Anterior cingulate cortex (tissue), 58 donors: ENCODE measurements at places on chromosomes 7 and 10.
A peak's percentile ranks its signal among the peaks of the same experiment; 100 is the strongest.

DNA sequence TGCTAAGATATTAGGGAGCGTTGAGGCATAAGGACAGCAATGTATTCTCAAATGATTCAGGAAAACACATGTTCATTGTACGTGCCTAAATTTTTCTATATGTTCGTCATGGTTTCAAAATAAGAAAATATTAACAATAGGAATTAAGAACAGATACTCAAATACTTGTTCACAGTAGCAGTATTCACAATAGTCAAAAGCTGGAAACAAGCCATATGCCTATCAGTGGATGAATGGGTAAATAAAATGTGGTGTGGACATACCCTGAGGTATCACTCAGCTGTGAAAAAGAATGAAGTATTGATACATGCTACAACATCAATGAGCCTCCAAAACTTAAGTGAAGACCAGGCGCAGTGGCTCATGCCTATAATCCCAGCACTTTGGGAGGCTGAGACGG is 84.7 kb upstream of the PTER start:
- no peak for DNase-seq

GRCh38 chr7:143362131-143363015 is at the start of gene FAM131B:
TSS of gene FAM131B (minus strand) at chr7:143362713. CDS start at chr7:143362603, 110 bp downstream.
- DNase-seq = no peak

GRCh38 chr10:60817398-60817805 is 39.1 kb downstream of the CDK1 start:
- no peak for DNase-seq

DNA sequence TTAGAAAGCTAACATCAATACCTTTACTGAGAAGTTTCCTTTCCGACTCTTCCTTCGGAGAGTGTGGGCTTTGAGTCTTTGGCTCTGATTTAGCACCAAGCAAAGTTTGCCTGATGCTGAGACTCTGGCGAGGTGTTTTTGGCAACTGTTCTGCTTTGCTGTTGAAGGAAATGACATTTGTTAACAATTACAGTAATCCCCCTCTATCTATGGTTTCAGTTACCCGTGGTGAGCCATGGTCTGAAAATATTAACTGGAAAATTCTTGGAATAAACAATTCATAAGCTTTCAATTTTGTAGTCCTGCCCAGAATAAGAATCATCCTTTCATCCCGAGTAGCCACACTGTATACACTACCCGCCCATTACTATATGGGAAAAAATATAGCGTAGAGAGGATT is 126.3 kb downstream of the ARHGAP21 start:
- no peak for DNase-seq

- DNase-seq = no peak
Observed at GRCh38 chr7:48004032-48004431, 24.6 kb upstream of the HUS1 start.

- no peak for DNase-seq
Observed at GRCh38 chr7:22561895-22562593, 62.1 kb upstream of the STEAP1B start.

GRCh38 chr10:125149036-125149679 is 11.2 kb downstream of the CTBP2 start:
- DNase-seq = no peak

GRCh38 chr10:85608706-85609105 is 757.9 kb downstream of the GRID1 start:
- no peak for DNase-seq

GRCh38 chr10:42367532-42368230 is 270.7 kb downstream of the ZNF33B start:
- DNase-seq = peak; percentile 73

DNA sequence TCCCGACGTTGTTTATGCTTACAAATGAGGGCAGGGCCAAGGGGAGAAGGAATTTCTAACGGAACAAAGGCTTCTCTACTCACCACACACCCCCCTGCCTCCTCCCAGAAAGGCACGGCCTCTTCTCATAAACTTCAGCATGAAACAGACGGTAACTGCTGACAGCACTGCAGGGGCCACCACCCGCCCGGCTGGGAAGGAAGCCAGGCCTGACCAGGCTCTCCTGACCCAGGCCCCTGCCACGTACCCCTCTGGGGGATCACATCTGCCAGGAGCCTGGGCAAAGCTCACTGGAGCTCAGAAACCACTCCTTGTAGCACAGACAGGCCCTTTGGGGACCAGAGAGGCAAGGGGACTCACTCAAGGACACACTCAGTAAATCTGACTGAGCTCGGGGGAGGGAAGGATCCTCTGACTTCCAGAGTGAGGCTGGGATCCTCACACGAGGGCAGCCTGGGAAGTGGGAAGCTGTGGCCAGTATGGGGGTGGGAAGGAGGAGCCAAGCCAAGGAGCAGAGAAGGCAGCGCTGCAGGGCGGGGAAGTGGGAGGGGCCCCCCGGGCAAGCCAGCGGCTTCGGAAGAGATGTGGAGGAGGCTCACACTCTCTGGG is 46.1 kb downstream of the ZCCHC24 start:
- peak; percentile 45 for DNase-seq

GRCh38 chr10:91043173-91043910 is 122.5 kb upstream of the ANKRD1 start:
- no peak for DNase-seq

DNA sequence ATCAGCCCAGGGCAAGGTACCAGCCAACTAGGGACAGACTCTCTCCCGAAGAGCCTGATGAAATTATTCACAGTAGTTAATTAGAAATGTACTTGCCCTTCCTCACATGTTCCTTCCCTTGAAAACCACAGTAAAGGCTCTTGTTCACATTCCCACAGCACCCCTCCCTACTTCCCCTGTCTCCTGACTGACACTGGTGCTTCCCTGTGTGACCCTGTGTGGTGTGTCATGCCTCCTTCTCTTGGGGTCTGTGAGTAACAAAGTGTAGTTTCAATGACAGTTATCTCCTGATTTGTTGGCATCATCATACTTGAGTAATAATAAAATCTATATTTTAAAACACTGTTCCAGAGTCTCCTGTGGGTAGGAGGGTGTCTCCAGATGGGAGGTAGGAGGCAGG is 209.7 kb downstream of the ABCA13 start:
- DNase-seq = no peak

- no peak for DNase-seq
Observed at GRCh38 chr7:108268200-108268820, 138.1 kb upstream of the LAMB4 start.

DNA sequence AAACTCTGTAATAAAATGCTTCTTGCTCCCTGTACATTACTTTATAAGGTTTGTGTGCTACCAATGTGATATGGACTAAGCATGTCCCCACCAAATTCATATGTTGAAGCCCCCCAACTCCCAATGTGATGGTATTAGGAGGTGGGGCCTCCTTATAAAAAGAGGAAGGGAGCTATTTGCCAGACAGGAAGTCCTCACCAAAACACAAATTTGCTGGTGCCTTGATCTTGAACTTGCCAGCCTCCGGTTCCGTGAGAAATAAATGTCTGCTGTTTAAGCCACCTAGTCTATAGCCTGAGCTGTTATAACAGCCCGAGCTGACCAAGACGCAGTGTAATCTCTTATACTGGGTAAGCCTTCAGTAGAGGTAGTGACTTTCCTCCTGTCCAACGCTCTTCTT is 114.5 kb downstream of the INHBA start:
- no peak for DNase-seq

DNA sequence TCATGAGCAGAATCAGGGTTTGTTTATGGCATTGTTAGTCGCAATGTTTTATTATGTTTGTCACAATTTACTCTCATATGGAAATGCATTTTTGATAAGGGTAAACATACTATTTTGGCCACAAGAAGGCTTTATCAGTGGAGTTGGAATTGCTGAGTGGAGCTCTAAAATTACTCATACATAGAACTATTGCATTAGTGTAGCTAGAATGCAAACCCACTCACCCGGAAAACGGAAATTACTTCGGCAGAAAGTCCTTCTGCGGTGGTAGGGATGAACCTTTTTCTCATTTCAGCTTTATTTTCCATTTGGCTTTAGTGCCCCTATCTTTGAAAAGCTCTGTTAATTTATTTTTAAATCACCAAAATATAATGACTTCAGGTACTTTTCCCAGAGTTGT is 42.8 kb upstream of the NPY start:
- no peak for DNase-seq

- no peak for DNase-seq
Observed at GRCh38 chr10:77162697-77163096, 474.9 kb downstream of the KCNMA1 start.

DNA sequence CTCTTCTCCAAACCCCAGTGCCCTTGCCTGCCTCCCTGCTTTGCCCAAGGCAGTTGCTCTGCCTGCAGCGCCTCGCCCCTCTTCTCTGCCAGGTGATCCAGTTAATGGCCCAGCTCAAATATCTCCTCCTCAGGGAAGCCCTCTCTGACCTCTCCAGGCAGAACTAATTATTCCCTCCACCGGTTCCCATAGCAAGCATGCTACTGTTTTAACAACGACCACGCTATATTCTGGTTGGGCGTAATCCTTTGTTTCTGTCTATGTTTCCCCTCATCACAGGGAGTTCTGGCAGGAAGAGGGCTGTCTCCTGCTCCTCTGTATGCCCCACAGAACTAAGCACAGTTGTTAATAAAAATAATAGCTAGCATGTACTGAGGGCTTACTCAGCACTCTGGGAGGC is 36.8 kb upstream of the R3HCC1L start:
- no peak for DNase-seq

GRCh38 chr10:71241114-71241829 is 28.9 kb downstream of the UNC5B start:
- no peak for DNase-seq

DNA sequence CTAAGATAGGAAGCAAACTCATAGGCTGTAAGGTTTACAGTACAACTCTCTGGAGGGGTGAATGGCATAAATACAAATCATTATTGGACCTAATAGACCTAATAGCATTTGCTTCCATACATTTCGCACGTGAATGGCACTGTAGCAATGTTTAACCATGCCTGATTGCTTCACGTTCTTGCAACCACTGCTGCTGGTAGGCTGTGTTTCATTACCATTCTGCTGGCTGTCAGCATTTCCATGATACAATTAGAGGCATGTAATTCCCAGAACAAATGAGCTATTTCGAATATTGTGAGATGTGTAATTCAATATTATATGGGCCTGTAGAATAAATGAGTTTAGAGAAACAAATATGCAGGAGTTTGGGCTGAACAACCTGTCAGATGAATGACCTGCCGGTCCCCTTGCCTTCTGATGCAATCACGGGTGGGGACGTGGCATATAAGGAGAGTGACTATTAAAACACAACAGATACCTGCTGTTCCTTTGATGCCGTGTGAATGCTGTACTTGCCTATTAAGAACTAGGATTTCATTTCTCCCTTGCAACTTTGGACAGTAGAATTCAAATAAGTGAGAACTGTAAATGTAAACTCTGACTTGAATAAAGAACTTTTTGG is 393.4 kb downstream of the ACTR3B start:
- no peak for DNase-seq

DNA sequence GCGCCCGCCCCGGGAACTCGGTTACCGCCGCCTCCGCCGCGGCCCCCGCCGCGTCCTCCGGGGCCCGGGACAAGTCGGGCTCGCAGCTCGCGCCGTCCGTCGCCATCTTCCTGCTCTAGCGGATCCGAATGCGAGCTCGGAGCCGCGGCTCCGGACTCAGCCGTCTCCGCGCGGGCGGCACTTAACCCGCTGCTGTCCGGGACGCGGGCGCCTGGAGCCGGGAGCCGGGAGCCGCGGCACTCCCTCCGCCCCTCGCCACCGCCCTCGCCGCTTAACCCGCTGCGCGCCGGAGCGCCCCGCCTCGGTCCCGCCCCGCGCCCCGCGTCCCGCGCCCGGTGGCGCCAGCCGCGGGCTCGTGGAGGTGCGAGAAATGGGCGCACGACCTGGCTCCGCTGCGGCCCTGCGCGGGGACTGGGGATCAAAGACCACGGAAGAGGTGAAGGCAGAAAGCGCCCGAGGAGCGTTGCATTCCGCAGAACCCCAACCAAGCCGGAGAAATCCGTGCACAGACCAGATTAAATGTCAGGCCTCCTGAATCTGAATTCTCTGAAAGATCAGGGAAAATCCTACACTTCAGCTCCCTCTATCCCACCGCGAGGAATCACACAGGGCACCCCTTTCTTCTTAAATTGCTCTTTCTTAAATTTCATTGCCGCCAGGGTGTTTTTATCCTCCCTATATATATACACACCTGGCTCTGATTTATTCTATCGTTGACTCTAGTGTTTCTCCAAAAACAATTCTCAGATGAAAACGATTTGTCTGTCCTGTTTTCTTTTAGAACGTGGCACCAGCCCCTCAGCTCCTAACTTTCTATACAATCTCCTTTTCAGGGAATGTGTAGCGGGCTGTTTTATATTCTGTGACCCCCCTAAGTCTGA is at the start of gene CTTNBP2:
Gene CTTNBP2 (minus strand): TSS at position 132 of the 881 bp plus-strand sequence. CDS start 26 bp downstream, at position 106.
- DNase-seq = peak; percentile 30

- no peak for DNase-seq
Observed at GRCh38 chr7:20350518-20350951, 19.8 kb downstream of the ITGB8 start.

- no peak for DNase-seq
Observed at GRCh38 chr7:116310141-116310540, 99.8 kb downstream of the TES start.

- DNase-seq = no peak
Observed at GRCh38 chr10:102763037-102763607, 19.4 kb downstream of the WBP1L start.

DNA sequence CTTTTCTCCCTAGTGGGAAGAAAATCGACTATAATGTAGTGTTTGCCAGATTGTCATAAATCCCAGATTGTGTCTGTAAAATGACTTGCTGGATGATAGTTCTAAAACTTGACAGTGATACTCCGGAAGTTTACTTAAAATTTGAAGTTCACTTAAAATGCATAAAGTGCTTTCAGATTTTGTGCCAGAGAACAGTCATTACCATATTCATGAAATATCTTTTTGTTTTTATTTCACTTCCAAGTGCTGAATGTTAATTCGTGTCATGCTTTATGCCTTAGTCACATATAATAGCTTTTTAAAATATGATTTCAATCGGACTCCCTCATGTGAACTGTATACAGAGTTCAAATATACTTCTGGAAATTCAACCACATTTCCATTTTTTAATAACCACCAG is 30.4 kb downstream of the PRPF18 start:
- no peak for DNase-seq

- DNase-seq = peak; percentile 34
Observed at GRCh38 chr7:143008007-143008901, 18.7 kb downstream of the OR9A2 start.

DNA sequence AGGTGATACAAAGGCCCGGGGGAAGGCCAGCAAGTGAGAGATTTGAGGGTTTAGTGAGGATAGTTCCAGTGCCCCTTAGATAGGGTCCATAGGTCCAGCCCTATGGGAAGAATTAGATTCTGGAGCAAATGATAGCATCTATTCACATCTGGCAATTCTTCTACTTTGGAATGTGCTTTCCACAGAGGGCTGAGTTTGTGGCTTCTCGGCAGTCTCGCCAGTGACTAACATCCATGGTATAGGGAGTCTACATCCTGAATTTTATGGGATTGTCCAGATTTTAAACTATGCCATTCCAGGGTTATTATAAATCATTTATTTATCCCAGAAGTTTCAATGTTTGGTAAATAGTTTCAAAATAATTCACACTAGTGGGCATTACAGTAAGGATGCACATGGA is 207.3 kb upstream of the ADO start:
- no peak for DNase-seq
